ENCODE measurements at places on chromosomes 4 and X. TPM values are rescaled to one million over a fixed set of nuclear protein-coding genes. Genes with fewer than 3 reads are reported as not detected.

DNA sequence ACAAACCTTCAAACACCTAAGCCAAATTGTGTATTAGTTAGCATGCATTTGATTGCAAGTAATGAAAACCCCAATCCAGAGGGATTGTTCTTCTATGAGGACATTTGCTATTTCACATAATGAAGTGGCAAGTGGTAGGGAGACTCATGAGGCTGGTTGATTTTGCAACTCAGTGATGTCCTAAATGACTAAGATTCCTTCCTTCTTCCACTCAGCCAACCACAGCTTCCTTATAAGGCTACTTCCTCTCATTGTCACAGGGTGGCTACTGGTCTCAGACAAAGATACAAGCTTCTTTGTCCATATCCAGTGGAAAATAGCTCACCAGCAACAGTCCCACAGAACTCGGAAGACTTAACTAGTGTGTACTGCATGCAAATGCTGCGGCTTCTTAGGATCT is 5.3 kb upstream of the OTC start:
- DNase-seq, result no peak

- DNase-seq, result no peak
These were observed 220.1 kb downstream of the DCTD start for GRCh38 chr4:182697094-182697493.

TMEM255A gene
- not detected for total RNA-seq

DNA sequence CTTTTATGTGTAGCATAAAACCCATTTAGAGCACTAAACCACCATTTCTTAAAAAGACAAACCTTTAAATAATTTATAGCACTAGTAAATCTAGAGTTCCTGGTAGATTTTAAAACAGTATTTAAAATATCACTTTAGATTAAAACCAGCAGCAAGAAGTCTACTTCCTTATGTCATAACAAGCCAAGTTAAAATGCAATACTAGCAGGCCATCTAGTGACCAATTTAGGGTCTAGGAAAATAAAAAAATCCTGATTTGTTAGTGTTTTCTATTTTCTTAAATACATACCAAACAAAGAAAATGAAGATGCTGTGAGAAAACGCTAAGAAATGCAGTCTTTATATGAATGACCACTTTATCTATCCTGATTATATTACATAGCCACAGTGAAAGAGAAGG is 53.9 kb downstream of the PAPSS1 start:
- no peak for DNase-seq

FAM3A gene
- total RNA-seq, result 50.9 TPM

TSPAN5 gene
- 5.7 TPM for total RNA-seq

- no peak for DNase-seq
These were observed 82.5 kb upstream of the AFF2 start for GRCh38 chrX:148417934-148418333.

PACRGL gene
- total RNA-seq, result 10.7 TPM

DNA sequence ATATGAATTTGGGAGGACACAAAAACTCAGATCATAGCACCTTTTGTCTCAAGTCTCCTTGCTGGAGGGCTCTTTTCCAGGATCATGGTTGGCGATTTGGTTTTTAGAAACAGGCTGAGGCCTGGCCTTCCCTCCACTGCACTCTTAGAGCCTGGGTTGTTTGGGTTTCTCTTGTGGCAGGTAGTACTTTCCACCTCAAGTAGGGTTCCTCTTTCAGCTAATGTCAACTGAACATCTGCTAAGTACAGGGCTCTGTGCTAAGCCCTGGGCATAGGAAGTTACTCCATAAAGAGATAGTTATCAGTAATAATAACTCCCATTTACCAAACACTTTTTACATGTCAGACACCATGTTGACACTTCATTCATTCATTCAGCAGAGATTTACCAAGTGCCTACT is 28.2 kb upstream of the APLN start:
- no peak for DNase-seq

DNA sequence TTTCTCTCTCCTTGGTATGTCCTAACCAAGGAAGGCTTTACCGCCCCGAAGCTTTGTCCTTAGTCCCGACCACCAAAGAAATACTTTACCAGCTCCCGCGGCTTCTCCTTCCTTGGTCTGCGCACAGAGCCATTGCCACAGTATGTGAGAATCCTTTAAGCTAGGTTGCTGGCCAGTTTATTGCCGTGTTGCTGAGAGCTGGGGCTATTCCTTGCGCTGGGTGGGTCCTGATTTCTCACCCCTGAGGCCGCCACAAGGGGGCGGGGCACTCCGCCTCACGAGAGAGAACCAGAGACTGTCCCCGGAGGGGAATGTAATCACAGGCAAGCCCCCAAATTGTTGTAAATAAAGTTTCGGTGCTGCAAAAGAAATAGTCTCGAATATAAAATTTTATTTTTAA is 331.0 kb upstream of the PCDH10 start:
- DNase-seq, result no peak

DNA sequence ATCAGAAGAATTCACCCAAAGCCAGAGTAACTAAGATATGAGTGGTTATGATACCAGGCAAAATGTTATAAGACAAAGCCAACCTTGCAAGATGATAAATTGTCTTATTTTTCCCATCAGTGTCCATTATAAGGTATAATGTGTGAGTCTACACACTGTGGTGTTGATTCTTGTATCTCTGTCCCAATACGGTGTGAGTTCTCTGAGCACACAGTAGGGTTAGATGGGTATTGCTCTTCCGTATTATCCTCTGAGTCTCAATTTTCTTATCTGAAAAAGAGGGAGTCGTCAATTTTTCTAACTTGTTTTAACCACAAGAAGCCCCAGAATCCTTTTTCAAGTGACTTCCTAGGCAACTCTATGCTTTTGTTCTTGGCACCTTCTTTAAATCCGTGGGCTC is 69.9 kb downstream of the HMGB2 start:
- DNase-seq, result no peak

CD38 gene
- 7.5 TPM for total RNA-seq

FAM9C gene
- total RNA-seq, result not detected

GYG2 gene
- not detected for total RNA-seq

GRCh38 chr4:98314791-98315565 is 53.8 kb downstream of the RAP1GDS1 start:
- no peak for DNase-seq

BEX5 gene
- 5.8 TPM for total RNA-seq

DNA sequence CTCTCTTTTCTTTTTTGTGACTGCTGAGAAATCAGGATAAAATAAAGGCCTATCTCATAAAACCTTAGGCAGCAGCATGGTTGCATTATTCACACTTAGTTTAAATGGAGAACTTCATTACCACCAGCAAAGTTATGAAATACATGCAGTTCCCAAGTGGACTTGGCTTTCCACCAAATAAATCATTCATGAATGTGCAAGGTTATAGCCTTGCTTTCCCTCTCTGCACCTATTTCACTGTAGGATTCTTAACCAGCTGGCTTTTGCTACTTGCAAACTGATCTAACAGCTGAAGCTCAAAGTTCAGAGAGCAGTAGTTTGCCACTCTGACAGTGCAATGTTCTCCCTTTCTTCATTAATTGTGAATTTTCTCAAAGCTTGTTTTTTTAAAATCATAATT is 140.1 kb upstream of the SMIM31 start:
- DNase-seq, result no peak

MXRA5 gene
- not detected for total RNA-seq
